ENCODE measurements at places on chromosomes 6 and 20. TPM values are rescaled to one million over a fixed set of nuclear protein-coding genes. Genes with fewer than 3 reads are reported as not detected.

The DPPA5 gene
- polyA plus RNA-seq = not detected

The NKX2-4 gene
- not detected for polyA plus RNA-seq

The PREP gene
- 35.4 TPM for polyA plus RNA-seq

The LPIN3 gene
- polyA plus RNA-seq = 13.6 TPM

The GSTA5 gene
- polyA plus RNA-seq = not detected

The C4B gene
- polyA plus RNA-seq = 12.7 TPM

The TPX2 gene
- polyA plus RNA-seq = 33.7 TPM

The BIRC7 gene
- polyA plus RNA-seq = 0.28 TPM

The RAD21L1 gene
- polyA plus RNA-seq = not detected

The HLA-DQA1 gene
- 4.9 TPM for polyA plus RNA-seq

The SCUBE3 gene
- polyA plus RNA-seq = 3.5 TPM

The CDYL gene
- 29.3 TPM for polyA plus RNA-seq

The MYLK2 gene
- polyA plus RNA-seq = 1.7 TPM

The EGFL8 gene
- 23.6 TPM for polyA plus RNA-seq

The MDC1 gene
- 40.7 TPM for polyA plus RNA-seq

The SLC2A10 gene
- polyA plus RNA-seq = 20.5 TPM

The BPIFB1 gene
- polyA plus RNA-seq = 0.08 TPM

The CST2 gene
- not detected for polyA plus RNA-seq

The REM1 gene
- 5.2 TPM for polyA plus RNA-seq

The L3MBTL3 gene
- polyA plus RNA-seq = 26.7 TPM

The CDH22 gene
- polyA plus RNA-seq = 0.10 TPM
